ENCODE measurements at places on chromosomes 2 and 18.
A peak's percentile ranks its signal among the peaks of the same experiment; 100 is the strongest.

DNA sequence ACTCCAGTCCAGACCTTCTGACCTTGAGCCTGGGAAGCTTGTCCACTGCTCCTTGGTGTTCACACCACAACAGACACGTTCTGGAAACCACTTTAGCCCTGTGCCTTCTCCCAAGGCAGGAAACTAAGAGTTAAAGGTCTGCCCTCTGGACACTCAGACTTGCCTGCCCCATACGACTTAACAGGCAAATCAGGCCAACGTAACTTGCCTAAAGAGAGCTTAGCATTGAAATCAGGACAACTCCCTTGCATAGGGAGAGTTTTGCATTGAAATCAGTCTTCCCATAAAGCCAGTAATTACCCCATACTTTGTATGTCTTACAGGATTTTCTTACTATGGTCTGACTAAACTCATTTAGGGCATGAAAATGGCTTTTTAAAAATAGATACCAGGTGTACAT, 18.5 kb downstream of the NFE2L2 start:
- DNase-seq, result no peak

GRCh38 chr2:219496825-219497494, 1.7 kb upstream of the GMPPA start:
- no peak for DNase-seq

- peak; percentile 62 for DNase-seq
These were observed 83.9 kb downstream of the STPG4 start for GRCh38 chr2:47070920-47071824.

DNA sequence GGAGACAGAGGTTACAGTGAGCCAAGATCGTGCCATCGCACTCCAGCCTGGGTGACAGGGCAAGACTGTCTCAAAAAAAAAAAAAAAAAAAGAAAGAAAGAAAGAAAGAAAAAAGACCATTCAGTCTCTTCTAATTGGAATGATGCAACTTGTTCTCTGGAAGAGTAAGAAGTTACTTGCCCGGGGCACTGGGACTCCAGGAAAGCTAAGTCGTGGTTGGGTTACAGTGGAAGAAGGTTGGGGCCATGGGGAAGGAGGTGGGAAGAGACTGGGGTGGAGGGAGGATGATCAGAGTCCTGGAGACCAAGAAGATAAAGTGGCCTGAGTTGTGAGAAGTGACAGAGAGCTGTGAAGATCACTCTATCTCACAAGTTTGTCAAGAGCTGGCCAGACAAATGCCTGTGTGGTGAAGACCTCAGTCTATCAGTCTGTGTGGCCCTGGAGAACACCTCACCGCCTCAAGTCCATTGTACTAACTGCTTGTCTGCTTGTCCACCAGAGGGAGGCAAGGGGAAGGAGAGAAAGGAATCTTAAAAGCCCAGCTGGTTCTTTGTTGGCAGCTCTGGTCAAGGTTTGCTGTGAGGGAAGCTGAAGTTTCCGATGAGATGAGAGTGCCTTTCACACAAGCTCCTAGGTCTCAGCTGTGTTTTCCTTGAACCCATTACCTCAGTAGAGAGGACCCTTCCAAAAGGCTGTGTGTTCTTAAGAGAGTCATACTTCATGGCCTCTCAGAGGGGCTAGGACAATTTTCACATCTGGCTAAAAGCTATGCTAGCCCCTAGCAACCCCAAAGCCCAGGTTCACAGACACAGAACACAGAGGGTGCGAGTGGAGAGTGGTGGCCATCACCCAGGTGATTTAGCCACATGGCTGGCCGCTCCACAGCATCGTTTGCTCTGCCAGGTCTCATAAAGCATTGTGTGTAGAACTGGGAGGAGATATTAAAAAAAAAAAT, 72.0 kb upstream of the TMEM178A start:
- DNase-seq, result no peak

- DNase-seq, result no peak
These were observed 404.9 kb upstream of the SYT4 start for GRCh38 chr18:43682196-43682595.

GRCh38 chr2:118529908-118530599, 317.4 kb downstream of the EN1 start:
- no peak for DNase-seq

GRCh38 chr2:8528863-8529262, 153.0 kb upstream of the ID2 start:
- DNase-seq, result no peak

- no peak for DNase-seq
These were observed 27.6 kb upstream of the STAT1 start for GRCh38 chr2:191041418-191042161.

DNA sequence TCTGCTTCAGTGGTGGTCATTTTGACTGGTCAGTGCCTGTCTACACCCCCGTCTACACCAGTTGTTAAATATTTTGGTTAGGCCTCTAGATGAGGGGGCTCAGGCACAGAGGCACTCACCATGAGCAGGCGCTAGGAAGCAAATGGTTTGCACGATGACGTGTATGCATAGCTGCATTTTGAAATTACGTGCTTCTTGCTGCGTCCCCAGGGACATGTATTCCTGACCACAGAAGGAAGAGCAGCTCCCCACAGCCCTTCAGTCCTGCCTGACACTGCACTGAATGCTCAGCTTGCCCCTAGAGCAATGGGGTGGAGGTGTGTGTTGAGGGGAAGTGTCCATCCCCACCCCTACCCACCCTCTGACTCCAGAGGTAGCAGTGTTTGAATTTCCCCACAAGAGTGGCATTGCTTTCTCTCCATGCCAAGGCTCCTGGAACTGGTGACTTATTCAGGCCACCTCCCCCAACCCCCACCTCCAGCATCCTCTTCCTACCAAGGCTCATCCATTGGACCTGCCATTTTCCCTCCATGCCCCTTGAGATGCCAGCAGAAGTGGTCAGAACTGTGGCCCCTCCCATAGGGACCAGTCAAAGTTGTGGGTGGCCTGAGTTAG, 11.4 kb upstream of the ZAP70 start:
- DNase-seq, result no peak

DNA sequence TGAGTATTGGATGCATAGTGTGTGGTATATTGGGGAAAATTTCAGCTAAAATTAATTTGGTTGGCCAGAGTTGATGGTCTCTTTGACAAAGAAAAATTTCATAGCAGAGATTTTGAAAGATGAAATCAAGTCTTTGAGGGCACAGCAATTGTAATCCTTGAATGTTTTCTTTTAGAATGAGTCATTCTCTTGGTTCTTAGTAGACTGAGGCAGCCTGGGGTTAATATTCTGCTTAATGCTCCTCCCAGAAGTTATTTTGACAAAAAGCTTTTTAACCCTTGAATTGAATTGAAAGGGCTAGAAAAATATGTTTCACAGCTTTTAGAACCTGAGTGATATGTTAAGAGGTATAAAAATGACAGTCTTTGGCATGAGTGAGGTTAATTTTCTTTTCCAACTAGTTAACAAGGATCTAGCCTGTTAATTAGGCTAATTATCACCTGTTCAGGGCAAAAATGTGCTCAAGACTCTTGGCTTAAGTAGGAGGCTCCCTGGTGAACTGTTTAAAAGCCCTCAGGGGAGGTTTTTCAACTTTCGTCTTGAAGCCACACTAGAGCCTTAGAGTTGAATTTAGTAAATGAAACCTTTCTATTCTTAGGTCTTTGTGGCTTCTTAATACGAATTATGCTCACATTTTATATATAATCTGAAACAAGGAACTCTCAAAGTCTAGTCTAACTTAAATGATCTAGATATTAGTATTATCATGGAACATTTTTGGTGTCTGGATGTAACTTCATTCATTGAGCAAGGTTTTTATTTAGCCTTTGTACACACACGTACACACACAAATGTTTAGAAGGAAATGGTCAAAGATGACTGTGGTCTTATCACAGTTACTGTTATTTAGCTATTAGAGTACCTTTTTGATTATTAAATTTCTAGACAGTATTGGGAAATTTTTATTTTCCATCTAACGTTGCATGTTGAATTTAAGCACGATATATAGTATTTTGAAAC, 272.5 kb downstream of the ZNF407 start:
- no peak for DNase-seq

DNA sequence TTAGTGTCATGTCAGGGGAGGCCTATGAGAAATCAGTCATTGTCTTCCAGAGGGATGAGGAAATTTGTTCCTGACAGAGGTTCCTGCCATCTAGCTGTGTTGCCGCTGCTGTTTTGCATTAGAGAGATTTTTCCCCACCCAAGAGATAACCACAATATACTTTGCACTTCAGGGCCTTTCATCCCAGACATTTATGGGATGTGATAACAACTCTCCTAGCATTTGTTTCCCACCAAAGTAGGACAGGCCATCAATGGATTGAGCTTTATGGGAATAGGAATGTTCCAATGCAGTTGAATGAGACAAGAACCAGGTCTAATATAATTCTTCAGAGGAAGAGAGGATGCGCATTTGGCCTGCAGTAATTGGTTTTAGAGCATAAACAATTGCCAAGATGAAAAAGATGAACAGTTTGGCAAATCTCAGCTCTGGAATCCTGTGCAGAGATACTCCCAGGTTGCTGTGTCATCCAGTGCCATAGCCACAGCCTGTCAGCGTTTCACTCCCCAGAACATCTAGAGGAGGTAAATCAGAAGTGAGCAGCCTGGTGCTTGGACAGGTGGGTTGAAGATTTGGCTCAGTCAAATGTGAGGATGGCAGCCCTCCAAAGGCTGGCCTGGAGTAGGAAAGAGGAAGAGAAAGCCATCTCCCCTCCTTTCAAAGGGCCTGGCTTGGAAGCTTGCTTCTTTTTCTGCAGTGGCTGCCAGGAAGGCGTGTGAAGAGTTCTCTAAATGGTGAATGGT, 93.7 kb upstream of the SETBP1 start:
- no peak for DNase-seq

DNA sequence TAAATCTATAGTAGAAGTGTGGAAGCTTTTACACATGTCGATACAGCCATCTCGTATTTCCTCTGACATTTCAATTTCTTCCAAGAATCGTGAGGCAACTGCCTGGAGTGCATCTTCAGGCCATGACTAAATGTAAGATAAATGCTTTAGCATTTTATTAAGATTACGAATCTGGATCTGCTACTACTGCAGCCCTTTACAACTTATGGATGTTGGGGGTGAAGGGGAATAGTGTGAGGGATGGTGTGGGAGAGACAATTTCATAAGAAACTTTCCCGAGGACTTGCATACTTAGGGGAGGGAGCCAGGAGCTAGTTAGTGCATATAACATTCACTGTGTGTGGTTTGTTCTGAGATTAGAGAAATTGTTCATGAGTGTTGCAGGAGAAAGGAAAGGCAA, 204.8 kb downstream of the SLC39A10 start:
- no peak for DNase-seq

- no peak for DNase-seq
These were observed 638.0 kb upstream of the VRK2 start for GRCh38 chr2:57408587-57408986.

GRCh38 chr2:224069172-224069571, 30.1 kb upstream of the SERPINE2 start:
- DNase-seq, result no peak

- no peak for DNase-seq
These were observed 123.3 kb downstream of the PRKCE start for GRCh38 chr2:45774688-45775244.

- DNase-seq, result no peak
These were observed 14.4 kb upstream of the DNMT3A start for GRCh38 chr2:25356088-25356487.

DNA sequence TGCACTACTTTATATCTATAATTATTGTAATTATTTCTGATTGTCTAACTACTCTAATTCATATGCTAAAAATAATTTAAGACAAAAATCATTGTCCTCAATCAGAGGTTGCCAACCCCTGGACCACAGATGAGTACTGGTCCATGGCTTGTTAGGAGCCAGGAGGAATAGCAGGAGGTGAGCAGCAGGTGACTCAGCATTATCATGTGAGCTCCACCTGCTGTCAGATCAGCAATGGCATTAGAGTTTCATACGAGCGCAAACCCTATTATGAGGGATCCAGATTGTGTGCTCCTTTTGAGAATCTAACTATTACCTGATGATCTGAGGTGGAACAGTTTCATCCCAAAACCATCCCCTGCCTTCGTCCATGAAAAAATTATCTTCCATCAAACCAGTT, 1434.4 kb downstream of the LRP1B start:
- no peak for DNase-seq

Measured in stimulated activated naive CD8-positive, alpha-beta T cell treated with anti-CD3 and anti-CD28 coated beads, Interleukin-15, Interleukin-2, amounts not matched to agents 100 U/mL and 50 U/mL, for 24 hours (primary cell).